Activated gamma-delta T cell treated with anti-CD3 and anti-CD28 coated beads, Interleukin-2, amount 50 U/mL, for 16 hours (primary cell): ENCODE measurements at places on chromosomes 5 and 9.

DNA sequence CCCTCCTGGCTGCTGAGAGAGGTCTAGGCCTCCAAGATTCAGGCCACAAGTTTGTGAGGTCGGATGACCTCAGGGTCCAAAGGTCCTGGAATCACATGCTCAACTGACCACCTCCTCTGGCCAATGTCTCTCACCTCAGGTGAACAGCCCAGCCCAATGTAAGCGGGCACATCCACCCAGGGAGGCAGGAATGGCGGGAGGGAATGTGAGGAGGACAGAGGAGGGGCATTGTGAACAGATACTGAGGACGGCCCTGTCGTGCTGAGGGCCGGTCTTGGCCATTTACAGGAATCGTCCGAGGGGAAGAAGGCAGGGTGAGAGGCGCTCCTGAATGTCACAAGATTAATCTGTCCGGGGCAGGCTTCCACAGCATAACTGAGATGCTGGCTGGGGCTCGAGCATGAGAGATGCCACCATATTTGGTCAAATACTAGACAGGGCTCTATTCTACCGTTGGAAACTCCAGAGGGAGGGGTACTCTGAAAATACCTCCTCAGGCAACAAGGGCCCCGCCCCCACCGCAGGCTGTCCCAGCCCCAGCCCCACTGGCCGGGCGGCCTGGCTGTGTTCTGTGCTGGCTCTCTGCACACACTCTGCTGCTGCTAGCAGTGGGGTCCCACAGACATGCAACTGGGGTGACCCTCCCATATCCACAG, 1.5 kb upstream of the IL17B start:
- DNase-seq, result no peak

- no peak for DNase-seq
Measured at GRCh38 chr5:72649449-72649848, 142.2 kb upstream of the ZNF366 start.

DNA sequence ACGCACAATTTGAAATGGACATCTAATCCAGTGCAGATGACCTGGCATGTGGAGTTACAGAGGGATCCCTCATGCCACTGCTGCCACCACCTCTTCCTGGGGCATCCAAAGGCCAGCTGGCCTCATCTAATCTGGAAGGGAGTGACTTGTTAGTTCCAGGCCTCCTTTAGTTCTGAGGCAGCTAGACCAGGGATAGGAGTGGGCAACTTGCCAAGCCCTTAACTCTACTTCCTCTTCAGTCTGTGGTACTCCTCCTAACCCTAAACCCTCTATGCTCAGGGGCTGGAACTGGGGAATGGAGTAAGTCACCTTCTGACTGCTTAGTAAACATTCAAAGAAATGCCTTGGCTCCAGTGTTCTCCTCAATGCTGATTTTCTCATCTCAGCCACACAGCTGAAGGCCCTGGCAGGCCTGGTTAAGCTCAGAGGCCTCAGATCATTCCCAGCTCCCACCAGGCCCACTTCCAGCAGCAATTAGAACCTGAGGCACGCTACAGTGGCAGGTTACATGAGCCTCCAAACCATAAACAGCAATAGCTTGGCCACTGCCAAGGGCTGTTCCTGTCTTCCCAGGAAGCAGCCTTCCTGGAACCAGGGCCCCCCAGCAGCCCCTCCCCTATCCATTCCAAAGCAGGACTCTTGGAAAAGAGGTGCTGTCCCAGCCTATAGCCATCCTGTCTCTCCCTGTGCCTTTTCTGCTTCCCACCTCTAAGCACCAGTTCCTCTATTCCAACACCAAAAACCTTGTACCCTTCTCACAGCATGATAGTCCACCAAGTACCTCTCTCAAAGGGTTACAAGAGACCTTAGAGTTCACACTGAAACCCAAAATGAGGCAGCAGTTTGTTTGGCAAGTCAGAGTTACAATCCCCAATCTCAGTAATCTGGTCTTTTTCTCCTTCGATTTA, 2.0 kb downstream of the EIF4EBP3 start:
- DNase-seq, result no peak

DNA sequence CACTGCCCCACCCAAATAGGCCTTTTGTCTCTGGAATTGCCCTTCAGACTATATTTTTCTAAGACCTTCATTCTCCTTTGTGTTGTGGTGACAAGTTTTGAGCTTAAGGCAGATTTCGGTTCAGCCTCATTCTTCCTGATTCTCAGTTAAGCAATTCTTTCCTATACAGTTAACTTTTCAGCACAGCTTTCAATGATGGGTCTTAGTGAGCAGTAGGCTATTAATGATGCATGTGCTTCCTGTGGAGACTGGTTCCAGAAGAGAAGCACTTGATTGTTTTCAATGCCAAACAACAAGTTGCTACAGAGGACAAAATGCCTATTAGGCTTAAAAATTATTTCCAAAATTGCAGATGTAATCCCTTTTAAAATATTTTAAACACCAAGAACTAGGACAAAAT, 47.7 kb upstream of the TLX3 start:
- DNase-seq, result no peak

- DNase-seq, result no peak
Measured at GRCh38 chr5:7015586-7016256, 302.5 kb downstream of the TENT4A start.

DNA sequence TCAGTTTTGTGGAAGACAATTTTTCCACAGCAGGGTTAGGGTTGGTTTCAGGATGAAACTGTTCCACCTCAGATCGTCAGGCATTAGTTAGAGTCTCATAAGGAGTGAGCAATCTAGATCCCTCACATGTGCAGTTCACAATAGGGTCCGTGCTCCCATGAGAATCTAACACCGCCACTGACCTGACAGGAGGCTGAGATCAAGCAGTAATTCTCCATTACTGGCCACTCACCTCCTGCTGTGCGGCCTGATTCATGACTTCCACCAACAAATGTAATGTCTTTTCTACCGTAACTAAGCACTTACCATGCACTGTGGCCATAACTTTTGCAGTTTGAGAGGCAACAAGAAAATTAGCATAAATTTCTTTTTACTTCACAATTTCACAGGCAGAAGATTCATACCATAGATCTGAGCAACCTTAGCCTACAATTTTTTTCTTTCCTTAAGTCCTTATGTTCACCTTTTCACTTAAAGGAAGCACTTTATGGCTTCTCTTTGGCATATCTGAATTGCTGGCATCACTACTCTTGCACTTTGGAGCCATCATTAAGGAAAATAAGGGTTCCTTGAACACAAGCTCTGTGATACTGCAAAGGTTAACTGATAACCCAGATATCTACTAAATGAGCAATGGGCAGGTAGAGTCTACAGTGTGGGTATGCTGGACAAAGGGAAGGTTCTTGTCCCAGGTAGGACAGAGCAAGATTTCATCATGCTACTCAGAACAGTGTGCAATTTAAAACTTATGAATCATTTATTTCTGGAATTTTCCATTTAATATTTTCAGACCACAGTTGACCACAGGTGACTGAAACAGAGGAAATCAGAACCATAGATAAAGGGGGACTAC, 83.0 kb upstream of the IFNK start:
- DNase-seq, result no peak

- DNase-seq, result no peak
Measured at GRCh38 chr5:5364932-5365331, 57.5 kb upstream of the ICE1 start.

GRCh38 chr5:40381676-40382363, 297.9 kb upstream of the PTGER4 start:
- no peak for DNase-seq

DNA sequence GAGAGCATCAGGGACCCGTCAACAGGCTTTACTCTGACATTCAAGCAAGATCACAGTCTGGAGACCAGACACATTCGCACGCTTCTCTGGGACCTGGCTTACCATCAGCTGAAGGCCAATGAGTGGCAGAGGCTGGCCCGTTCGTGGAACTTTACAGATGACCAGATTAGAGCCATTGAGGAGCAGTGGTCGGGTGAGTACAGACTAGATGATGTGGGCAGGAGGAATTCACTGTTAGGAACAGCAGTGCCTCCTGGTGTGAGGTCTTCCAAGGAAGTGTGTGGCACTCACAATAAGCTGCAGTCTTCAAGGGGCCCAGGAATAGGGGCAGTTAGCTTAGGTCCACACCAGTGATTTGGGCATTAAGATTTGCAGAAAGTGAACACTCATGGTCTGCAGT, 50.4 kb downstream of the POC5 start:
- no peak for DNase-seq

DNA sequence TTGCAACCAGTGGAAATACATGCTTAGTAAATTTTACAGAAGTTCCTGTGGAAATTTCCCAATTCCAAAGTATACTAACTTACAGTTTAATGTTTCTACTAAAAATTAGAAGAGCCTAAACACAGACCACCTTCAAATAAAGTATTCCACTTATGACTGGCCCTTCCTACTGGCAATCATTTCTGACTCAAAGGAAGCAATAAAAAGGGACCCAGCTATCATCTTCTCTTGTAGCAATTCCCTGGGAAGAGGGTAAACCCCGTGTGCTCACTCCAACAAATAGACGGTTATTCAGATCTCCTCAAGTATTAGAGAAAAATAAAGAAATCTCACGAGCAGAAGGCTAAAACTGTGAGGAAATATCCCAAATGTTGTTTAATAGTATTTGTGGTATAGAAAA, 43.3 kb downstream of the GOLPH3 start:
- no peak for DNase-seq

GRCh38 chr9:76644171-76644570, 120.1 kb upstream of the PCA3 start:
- DNase-seq, result no peak

DNA sequence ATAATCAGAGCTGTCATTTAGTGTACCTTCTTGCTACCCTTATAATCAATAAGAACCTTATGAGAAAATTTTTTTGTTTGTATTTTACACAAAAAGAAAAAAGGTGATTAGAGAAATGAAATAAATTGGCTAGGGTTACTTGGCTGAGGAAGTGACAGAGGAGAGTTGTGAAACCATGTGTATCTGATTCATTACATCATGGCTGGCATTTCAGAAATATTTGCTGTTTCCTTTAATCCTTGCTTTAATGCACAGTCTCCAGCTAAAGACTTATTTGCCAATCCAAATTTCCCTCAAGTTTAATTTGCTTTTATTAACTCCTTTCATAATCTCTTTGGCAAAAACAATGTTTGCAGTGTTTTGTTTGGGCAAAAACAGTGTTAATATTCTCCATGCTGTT, 543.1 kb downstream of the KIF4B start:
- no peak for DNase-seq

GRCh38 chr5:73625944-73626811, at the start of gene ARHGEF28:
TSS of gene ARHGEF28 (plus strand) at chr5:73626196. CDS start at chr5:73684852, 58,656 bp downstream.
- no peak for DNase-seq

- DNase-seq, result no peak
Measured at GRCh38 chr5:141476132-141476911, 556 bp downstream of the PCDHGC3 start.

DNA sequence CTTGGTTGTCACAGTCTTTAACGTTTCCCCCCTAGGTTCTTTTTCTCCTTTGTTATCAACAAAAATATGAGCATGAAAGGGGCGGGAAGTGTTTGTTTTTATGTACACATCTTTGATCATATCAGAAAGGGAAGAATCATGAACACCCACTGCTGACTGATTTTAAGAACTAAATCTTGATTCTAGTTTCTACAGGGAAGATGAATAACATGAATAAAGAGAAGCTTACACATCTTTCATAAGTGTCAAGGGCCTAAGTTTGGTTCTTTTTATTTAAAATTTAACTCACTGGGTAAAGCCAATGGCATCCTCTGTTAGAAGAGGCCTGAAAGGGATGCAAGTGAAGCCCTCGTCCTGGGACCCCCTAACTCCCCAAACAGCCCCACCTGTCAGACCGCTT, 14.8 kb upstream of the CTNNA1 start:
- no peak for DNase-seq

GRCh38 chr5:123520677-123521247, 8.8 kb downstream of the CSNK1G3 start:
- no peak for DNase-seq

DNA sequence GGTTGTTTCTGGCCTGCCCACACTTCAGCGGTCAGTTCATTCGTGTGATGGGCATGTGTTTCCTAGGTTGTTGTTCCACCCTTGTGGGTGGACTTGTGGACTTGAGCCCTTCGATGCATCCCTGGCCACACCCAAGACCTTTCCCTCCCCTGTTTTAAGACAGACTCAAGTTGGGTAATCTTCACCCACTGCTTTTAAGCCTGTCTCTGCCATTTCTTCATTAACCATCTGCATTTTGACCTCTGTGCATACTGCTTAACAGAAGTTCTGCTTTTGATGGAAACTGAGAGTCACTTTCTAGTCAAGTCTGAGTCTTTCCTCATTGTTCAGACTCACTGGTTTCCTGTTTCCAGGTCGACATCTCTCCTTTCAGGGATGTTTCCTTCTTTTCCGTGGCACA, 233.7 kb downstream of the ARHGEF28 start:
- DNase-seq, result no peak

DNA sequence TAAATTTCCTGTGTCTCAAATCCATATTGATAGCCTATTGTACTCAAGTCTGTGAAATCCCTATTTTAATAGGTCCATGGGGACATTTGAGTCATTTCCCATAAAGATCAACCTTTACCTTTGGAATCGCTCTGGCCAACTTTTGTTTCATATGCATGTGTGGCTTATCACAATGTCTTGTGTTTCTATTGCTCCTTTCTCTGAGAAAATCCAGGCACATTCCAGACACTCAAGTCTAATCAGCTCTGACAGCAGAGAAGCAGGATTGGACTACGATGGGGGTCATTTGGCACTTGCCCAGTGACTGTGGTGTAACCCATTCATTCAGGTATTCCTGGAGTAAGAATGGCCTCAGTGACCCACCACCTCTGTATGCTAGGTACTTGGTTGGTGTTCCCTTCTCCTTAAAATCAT, 48.4 kb downstream of the ACTBL2 start:
- DNase-seq, result no peak

DNA sequence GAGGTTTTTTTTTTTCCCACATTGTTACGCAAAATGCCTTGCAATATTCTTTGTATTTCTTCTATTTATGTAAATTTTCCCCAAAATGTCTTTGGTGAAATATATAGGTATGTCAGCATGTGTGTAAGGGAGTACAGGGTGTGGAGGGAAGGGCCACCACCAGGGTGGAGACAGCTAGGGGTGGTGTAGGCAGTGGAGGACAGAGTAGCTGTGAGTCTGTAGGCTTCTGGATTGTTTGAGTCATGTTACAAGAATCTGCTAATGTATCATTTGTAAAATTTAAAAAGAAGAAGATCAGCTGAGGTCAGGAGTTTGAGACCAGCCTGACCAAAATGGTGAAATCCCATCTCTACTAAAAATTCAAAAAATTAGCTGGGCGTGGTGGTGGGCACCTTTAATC, 175.5 kb downstream of the NXNL2 start:
- DNase-seq, result no peak

- DNase-seq, result no peak
Measured at GRCh38 chr9:126055381-126055985, 271.1 kb upstream of the MVB12B start.

- no peak for DNase-seq
Measured at GRCh38 chr5:59380350-59380951, 513.1 kb downstream of the PDE4D start.

GRCh38 chr9:4508907-4509589, 18.8 kb downstream of the SLC1A1 start:
- no peak for DNase-seq

- DNase-seq, result no peak
Measured at GRCh38 chr5:126098330-126099017, 324.7 kb upstream of the GRAMD2B start.

DNA sequence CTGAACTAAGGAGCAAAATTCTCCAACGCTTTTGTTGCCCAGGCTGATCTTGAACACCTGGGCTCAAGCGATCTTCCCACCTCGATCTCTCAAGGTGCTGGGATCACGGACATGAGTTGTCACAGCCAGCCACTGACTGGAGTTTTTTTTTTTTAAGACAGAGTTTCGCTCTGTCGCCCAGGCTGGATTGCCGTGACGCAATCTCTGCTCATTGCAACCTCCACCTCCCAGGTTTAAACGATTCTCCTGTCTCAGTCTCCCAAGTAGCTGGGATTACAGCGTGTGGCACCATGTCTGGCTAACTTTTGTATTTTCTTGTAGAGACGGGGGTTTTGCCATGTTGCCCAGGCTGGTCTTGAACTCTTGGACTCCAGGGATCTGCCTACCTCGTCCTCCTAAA, 58.2 kb downstream of the EHMT1 start:
- DNase-seq, result no peak
